ENCODE measurements at places on chromosomes 3 and 15.

DNA sequence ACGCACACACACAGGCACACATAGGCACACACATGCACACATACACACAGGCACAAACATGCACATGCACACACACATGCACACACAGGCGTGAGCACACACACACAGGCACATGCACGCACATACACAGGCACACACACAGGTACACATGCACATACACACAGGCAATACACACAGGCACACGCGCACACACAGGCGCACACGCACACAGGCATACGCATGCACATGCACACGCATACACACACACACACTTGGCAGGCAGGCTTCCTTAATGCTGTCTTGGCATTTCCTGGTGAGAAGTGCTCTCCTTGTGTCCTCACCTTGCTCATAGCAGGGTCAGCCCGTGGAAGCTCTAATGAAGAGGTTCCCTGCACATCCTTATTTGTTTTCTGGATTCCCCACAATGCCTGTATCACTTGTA lies 8.4 kb upstream of the SLCO2A1 start:
- DNase-seq = no peak

- DNase-seq = no peak
Observed at GRCh38 chr3:134236505-134237170, 14.0 kb downstream of the RYK start.

DNA sequence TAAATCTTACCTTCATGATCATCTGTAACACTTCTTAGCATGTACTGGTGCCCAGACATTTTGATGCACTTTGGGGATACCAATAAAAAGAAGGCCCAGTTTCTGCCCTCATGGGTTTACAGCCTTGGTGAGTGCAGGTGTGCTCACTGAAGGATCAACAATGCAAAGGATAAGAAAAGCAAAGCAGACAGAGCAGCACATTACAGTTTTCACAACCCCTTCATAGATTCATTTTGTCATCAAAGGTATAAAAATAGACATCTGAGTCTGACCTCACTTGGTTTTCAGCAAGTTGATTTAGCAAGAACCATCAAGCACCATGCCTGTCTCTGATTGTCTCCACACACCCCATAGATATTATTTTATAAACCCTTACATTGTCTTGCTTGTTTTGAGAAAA lies 77.6 kb downstream of the BFSP2 start:
- DNase-seq = no peak

- no peak for DNase-seq
Observed at GRCh38 chr15:62904041-62904910, 138.3 kb upstream of the TPM1 start.

- DNase-seq = no peak
Observed at GRCh38 chr15:88725305-88726210, 77.7 kb upstream of the ACAN start.

- no peak for DNase-seq
Observed at GRCh38 chr3:147688868-147689267, 279.7 kb downstream of the ZIC1 start.

- no peak for DNase-seq
Observed at GRCh38 chr3:178022599-178022998, 513.6 kb upstream of the KCNMB2 start.

DNA sequence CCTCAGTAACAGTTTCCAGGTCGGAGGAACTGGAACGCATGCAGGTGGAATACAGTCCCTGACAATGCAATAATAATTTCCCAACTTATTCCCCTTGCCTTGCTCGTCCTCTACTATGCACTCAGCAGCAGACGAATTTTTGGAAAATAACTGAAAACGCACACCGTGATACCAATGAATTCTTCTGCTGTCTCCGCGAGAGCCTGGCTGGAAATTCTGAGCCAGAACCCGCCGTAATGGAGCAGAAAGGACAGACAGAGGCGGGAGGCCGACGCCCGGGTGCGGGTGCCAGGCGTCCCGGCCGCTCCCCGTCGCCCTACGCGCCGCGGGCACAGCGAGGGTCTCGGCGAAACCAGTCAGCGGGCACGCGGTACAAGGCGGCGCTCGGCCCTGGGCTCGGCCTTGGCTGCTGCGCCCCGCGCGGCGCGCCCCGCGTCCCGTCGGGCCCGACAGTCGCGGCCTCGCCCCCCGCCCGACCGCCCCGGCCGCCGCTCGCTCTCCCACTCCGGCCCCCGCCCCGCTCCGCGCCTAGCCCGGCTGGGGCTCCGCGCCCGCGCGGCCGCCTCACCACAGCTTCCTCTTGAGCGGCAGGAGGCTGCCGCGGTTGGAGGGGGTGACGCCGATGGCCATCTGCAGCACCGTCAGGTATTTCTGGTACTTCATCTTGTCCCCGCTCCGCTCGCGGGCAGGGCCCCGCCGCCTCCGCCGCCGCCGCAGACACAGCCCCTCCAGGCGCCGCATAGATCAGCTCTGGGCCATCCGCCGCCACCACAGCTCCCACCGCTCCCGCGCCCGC lies 114.5 kb upstream of the GOLGA8J start:
- no peak for DNase-seq

GRCh38 chr15:72916897-72917296 lies 133.3 kb upstream of the ADPGK start:
- no peak for DNase-seq

DNA sequence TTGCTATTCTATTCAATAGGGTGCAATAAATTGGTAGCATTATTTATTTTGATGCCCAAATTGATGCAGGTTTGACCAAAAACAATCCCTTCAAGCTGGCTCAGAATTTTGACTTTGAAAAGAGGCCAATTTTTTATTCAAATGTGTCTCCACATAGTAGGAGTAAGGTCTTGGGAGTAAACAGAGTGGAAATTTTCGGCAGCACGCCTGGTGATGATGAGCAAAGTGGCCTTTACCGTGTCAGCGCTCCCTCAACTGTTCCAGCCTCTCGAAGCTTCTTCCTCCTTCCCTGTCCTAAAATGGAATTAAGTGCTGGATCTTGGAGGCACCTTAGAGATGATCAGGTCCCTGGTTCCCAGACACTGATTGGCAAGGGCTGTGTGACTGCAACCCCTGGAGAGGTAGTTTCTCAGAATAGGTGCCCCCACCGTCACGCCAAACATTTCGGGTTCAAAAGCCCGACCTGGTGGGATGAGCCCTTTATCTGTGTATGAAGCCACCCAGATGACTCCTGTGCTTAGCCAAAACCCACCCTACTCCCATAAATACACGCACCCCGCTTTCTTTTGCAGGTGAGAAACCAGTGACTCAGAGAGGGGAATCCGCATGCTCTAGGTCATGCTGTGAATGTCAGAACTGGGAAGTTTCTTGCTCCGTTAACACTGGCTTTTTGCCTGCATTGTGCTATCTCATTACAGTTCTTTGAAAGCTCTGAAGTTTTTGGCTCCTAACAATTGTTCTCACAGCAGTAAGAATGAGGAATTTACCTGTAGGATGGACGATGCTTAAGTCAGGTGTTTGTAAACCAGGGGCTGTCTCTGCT lies 89.1 kb downstream of the CRYGS start:
- DNase-seq = no peak

- DNase-seq = no peak
Observed at GRCh38 chr3:123609063-123609462, 24.2 kb upstream of the HACD2 start.

- no peak for DNase-seq
Observed at GRCh38 chr3:37586280-37586679, 275.4 kb upstream of the CTDSPL start.

DNA sequence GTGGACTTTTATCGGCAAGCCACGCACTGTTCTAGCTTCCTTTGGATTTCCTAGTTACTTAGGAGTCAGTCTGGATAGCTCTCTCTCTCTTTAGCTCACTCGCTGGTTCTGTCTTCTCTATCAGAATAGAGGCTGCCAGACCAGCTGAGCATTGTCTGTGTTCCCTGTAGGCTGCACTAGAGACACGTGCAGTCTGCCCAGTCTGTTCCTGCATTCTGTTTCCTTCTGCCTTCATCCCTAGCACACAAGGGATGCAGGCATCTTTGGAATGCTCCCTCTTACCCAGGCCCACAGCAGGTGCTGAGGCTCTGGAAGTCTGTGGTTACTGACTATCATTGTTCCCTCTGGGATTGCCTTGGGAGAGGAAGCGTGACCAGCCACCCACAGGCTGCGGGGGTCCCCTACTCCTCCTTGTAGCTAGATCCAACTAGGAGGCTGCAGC lies 322.8 kb downstream of the ZNF621 start:
- no peak for DNase-seq

DNA sequence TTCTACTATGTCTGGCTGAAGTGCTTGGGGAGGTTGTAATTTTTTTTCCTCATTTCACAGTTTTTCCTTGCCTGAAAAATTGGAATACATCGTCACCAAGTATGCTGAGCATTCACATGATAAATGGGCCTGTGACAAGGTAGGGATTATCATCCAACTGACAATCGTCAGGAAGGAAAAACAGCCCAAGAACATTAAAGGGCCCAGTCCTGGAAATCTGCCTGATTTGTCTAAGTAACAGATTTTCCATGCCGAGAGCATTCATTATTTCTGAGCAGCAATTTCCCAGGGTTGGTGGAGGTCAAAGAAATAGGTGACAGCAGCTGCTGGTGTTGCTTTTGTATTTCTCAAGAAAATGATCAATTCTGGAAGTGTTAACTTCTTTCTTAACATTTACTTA lies 226.0 kb upstream of the CHRM5 start:
- no peak for DNase-seq

GRCh38 chr15:56806148-56806536 lies 72.8 kb upstream of the ZNF280D start:
- DNase-seq = no peak

DNA sequence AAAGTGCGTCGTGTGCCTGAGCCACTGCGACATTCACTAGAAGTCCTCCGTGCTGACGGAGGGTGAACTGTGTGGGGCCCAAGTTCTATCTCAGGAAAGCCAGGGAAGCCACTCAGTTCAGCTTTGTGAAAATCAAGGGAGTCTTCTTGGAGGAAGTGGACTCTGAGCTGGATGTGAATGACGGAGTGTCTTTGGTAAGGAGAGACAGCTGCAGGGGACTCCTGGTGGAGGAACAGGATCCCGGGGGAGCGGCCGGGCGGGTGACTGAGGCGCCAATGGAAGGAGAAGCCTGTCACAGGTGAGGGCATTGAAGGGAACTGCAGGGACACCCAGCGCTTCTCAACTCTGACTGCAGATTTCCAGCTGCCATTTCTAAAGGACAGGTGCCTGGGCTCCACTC lies 75.6 kb downstream of the APBA2 start:
- DNase-seq = no peak

GRCh38 chr3:119604878-119605277 lies 7.2 kb downstream of the PLA1A start:
- DNase-seq = no peak

DNA sequence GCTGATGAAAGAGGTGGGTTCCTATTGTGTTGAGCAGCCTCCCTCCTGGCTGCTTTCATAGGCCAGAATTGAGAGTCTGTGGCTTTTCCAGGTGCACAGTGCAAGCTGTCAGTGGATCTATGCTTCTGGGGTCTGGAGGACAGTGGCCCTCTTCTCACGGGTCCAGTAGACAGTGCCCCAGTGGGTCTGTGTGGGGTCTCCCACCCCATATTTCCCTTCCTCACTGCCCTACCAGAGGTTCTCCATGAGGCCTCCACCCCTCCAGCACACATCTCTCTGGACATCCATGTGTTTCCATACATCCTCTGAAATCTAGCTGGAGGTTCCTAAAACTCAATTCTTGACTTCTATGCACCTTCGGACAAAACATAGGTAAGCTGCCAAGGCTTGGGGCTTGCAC lies 201.2 kb downstream of the FAM43A start:
- DNase-seq = no peak

DNA sequence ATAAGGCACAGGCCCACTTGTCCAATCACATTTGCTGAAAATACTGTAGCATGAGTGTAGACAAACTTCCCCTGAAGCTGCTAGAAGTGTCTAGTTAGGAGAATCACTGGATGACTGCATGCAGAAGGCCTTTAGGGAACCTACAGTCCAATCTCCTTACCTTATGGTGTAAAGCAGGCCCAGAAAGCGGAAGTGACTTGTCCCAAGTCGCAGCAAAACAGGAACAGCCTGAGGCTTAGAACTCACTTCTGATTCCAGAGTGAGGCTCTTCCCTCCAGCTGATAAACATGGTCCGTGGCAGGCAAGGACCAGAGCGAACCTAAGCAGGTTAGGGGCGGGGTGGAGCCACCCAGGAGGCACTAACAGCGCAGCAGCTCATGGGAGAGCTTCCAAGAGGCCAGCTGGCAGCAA lies 2.5 kb downstream of the GRAMD2A start:
- no peak for DNase-seq

- no peak for DNase-seq
Observed at GRCh38 chr3:10395196-10395595, 74.3 kb upstream of the SEC13 start.

DNA sequence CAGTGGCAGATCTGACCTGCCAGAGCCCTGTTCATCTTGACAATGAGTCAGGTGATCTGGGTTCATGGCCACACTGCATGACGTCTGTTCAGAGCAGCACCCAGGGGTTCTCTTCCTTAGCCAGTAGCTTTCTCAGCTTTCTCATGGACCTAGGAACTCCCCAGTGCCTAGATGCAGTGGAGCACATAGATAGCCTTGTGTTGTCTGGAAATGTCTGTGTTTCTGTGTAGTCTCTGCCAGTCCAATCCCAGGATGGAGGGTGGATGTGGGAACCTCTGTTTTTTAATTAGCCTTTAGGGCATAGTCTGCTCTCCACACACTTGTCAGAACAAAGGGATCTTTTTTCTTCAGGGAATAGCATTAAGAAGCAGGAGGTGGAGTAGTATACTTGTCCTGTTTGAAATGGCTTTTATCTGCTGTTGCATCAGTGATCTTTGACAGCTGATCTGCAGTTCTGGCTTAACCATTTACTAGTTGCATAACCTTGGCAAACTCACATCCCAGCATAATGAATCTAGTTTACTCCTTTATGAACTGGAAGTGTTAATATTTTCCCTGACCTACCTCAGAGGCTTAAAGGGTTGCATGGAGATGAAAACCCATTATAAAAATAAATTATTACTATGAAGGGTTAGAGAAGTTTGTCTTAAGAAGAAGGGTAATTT lies 16.1 kb upstream of the CACNA1D start:
- no peak for DNase-seq

DNA sequence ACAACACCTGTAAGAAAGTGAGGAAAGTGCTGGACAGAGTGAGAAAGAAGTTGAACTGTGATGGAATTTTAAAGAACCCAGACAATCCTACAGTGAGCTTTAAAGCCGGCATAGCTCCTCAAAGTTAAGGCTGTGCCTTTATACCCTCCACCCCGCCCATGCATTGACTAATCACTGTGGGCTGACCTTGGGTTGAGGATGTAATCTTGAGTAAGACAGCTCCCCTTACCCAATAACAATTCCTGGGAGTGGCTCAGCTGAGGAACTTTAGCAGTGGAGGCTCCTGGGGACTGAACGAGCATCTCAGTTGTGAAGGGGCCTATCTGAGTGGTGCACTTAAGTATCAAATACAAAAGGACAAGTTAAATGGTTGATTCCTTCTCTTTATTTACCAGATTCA lies 35.7 kb upstream of the ZNF770 start:
- no peak for DNase-seq

- no peak for DNase-seq
Observed at GRCh38 chr3:58952128-58952917, 97.5 kb downstream of the CFAP20DC start.
